ENCODE measurements at places on chromosomes 7 and 10. TPM values are rescaled to one million over a fixed set of nuclear protein-coding genes. Genes with fewer than 3 reads are reported as not detected.

DNA sequence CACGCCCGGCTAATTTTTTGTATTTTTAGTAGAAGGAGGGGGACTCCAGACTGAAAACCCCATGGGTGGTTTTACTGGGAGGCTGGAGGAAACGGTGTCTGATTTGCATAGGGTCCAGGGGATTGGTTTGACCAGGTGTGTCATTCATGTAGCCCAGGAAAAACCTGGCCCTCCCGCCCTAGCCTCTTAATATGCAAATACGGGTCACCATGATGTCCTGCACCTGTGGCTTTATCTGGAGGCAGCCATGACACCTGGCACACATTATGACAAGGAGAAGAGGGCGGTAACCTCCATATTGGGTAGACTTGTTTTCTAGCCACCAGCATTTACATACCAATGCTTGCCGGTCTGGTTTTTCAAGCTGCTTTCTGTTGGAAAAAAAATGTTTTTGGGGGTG, 68.0 kb downstream of the TRIL start:
- no peak for DNase-seq

DNA sequence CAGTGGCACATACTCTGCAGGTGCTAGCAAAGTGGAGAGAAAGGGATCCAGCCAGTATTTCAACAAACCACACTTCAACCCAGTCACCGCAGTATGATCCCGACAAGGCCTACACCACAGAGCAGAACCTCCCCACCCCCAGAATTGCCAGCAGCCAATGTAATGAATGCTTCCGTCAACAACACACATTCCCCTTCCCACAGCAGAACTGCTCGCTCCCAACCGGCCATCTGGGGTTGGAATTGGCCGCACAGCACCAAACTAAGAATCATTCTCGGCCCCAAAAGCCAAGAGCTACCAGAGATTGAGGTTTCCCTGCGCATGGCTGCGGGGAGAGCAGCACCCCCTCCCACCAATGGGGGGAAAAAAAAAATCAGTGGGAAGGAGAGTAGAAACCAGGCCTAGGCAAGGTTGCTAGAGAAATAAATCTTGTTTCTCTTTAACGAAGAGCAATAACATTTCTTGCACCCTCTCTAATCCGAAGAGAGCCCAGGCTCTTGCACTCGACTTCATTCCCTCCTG, 1.1 kb downstream of the WASL start:
- DNase-seq = peak; percentile 16

DNA sequence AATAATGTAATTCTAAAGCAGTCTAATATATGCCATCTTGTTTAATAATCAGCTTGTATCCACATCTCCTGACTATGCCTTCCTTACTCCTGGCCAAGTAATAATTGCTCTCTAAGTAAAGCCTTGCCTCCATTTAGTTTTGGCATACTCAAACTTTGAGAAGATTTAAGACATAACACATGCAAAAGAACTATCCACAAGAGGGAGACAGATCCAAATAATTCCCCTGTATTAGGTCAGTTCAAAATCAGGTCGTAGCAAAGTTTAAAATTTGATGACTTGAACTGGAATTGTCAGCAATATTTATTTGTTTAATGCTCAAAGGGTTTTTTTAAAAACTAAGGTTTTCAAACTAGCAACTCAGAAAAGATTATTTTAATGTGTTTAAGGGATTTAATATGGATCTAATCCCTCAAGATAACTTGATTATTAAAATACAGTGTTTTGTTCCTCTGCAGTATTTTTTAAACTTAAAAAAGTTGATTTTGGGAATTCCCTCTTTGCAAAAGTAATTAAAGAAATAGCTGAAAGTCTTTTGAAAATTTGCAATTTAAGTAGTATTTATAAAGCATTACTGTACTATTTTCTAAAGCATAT, 95.3 kb downstream of the HDAC9 start:
- DNase-seq = no peak

DNA sequence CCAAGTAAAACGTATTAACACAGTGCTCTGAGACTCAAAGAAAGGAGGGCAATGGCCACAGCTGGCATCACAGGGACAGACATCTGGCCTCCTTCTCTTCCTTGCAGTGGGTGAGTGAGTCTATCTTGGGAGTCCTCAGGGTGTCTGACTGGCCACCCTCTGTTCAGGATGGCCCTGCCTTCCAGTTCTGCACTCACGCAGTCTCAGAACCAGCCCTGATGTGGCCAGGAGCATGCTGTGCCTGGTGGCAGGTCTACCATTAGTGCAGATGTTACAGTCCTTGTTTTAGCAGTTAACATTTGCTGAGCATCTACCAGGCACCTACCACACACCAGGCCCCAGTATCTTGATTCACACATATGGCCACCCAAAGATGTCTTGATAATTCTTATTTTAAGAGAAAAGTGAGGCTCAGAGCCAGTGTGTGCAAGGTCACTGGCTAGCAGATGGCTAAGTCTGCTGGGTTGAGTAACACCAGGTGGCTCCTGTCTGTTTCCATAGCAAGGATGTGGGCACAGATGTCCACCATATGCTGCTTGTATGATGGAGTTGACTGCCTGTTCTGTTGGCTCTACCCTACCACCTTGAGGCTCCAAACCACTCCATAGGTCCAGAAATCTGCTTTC, 23.2 kb upstream of the ARHGAP22 start:
- DNase-seq = no peak

ASIC3 gene
- total RNA-seq = 1.7 TPM
